GF-D8 (cell line): ENCODE measurements at places on chromosomes 5 and 9.

DNA sequence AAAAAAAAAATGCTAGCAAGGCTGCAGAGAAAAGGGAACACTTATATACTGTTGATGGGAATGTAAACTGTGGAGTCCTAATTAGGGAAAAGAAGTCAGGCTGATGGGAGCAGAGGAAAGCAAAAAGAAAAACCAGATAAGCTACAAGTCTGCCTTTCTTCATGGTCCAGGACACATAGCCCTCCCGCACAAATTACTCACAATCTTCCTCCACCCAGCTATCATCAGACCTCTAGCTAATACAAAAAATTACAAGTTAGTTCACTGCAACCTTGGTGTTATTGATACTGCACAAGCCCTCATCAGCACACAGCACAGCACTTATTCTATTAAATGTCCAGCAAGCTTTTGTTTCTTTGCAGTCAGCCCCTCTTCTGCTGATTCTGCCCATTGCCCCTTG lies 186.0 kb upstream of the ADRA1B start:
- no peak for DNase-seq

- no peak for DNase-seq
These were observed 31.2 kb upstream of the LECT2 start for GRCh38 chr5:135985951-135986350.

- DNase-seq: no peak
These were observed 3.0 kb upstream of the TSPAN17 start for GRCh38 chr5:176644294-176644693.

GRCh38 chr5:36360307-36360706 lies 58.6 kb upstream of the RANBP3L start:
- DNase-seq: no peak

DNA sequence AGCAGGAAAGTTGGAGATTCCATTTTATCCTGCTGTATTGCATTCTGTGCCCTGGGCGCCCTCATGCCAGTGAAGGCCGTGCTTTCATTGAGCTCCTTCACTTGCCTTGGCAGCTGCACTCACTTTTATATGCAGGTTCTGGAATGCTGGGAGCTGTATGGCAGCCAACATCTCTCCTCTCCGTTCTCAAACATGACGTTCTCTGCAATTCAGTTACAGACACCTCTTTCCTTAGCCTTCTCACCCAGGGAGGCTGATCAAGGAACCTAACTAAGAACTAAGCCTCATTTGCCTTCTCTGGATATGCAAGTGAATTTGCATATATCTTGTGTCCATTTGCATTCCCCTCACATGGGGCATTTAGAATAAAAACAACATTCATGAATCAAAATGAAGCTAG lies 29.4 kb upstream of the PURA start:
- DNase-seq: no peak
